ENCODE measurements at places on chromosomes 3 and 15.

DNA sequence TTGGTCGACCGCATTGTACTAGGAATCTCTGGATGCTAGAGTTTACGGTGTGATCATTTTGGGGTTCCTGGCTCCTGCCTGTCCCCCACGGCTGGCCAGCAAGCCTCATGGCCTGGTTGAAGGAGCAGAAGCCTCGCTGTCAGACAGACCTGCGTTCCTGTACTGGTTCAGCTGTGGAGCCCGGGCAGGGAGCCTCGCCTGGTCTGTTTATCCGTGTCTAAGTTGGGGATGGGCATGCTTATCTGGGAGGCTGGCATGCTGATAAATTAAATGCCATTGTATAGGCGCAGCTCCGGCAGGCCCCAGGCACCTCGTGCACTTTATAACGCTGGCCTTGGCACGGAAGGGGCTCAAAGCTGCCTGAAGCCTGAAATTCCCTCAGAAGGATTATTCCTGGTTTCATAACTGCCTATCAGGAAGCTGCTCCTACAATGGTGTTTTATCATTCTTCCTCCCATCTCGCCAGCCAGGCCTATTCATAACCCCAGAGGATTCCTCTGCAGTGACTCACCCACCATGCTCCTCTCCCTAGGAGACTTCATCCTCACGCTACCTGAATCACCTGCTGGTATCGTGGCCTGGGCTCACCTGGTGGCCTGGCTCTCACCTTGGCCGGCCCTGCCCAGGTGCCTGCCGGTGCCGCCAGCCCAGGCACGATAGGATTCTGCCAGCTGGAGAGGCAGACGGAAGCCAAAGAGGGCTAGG lies 110.9 kb downstream of the ASB7 start:
- DNase-seq: no peak

DNA sequence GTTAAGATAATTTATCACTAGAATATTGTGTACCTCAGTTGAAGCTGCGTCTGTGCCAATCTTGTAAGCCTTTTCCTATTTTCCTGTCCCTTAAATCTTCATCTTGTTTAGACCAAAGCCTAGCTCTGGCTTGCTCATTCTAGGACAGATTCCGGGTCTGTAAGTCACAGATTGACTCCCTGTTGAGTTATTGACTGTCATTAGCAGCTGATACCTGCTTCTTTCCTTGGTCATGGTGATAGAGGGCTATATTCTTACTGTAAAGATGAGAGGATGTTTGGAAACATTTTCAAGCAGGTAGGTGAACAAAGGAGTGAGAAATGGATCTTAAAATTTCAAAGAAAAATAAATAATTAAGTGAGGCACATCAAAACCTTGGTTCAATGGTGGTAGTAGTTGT lies 200.2 kb downstream of the KCNH8 start:
- DNase-seq: no peak

DNA sequence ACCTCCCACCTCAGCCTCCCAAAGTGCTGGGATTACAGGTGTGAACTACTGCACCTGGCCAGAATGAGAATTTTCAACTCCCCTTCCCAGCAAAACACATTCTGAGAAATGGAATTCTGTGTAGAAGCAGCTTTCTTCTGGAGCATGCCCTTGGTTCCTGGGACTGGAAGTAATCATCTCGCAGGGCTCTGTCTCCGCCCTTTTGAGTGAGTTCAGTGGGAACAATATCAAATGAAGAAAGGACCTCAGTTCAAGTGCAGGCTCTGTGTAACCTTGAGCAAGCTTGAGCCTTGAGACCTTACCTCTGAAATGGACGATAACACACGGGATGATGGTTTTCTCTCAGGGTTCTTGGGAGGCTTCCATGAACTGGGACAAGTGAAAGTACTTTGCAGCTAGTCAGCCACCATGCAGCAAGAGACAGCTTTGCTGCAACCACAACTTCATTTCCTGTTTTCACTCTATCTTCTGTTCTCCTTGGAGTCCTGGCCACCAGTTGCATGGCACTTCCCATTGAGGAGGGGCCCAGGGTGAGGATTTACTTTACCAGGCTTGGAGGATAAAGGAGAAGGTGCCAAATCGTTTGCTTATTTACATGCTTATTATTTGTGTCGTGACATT lies 35.7 kb upstream of the IGF1R start:
- DNase-seq: no peak

- no peak for DNase-seq
Observed at GRCh38 chr3:145483992-145484391, 677.0 kb downstream of the PLOD2 start.

- DNase-seq: no peak
Observed at GRCh38 chr3:178567611-178568010, 31.4 kb downstream of the KCNMB2 start.

GRCh38 chr3:19645093-19645492 lies 288.9 kb downstream of the EFHB start:
- DNase-seq: no peak

GRCh38 chr3:22236490-22237270 lies 485.7 kb upstream of the ZNF385D start:
- DNase-seq: no peak

- peak; percentile 85 for DNase-seq
Observed at GRCh38 chr3:139677388-139678155, at the start of gene NMNAT3. Gene NMNAT3, minus strand, starts transcription at chr3:139677972. Its CDS starts 50,248 bp downstream, at chr3:139627724.

GRCh38 chr15:100725121-100726069 lies 123.0 kb downstream of the ASB7 start:
- DNase-seq: no peak

DNA sequence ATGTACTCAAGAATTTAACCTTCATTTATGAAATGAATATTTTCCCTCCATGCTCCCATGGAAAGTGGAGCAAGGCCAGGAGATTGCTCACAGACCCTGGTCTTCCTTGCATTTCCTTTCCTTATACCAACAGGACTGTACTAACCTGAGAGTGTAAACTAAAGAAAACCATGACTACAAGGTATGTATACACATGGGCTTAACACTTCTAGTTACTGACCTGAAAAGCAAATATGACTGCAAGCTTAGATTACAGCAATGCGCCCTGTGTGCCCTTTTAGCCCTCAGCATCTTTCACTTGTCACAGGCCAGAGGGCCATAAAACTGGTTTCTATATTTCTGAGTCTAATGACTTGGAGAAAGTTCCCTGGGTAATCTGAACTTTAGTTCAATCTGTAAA lies 52.1 kb downstream of the NEK10 start:
- DNase-seq: no peak

- no peak for DNase-seq
Observed at GRCh38 chr15:85837011-85837433, 42.3 kb upstream of the KLHL25 start.

DNA sequence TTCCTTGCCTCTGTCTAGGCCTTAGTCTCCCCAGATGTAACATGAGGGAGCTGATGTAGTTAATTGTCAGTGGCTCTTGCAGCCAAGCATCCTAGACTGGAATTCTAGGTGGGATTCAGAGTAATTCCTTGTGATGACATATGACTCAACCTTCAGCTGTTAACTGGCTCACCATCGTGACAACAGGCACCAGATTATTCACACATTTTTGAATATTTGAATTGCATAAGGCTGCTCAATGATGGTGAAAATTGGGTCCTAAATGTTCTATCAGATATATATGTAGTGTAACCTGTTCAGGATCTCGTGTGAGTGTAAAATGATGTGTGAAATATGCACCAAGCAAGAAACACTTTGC lies 405.1 kb downstream of the LPP start:
- DNase-seq: no peak

- DNase-seq: no peak
Observed at GRCh38 chr3:186502138-186502948, 41.8 kb downstream of the CRYGS start.

DNA sequence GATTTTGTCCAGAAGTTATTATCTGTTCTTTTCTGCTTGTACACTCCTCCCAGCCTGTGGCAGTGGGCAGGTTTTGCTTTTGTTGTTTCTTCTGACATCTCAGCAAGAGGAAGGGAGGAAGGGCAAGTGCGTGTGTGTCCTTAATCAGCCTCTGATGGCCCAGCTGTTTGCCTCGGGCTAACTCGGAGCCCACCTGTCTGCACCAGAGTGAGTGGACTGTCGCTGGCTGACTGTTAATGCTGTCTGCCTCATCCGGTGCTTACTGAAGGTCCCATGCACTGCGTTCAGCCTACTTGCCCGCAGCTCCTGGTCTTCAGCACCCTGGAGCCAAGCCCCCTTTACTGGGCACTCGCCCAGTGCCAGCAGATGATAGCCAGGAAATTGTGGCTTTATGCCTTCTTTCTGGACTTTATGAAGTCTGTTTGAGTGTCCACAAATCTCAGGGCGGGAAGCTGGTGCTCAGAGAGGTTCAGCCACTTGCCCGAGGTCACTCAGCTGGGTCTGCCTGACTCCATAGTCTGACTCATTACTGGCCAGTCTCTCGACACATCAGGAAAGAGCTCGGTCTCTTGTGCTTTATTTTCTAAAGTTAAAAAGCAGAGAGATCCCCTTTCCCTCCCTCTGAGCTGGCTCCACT lies 89.5 kb downstream of the CHRNA7 start:
- no peak for DNase-seq

DNA sequence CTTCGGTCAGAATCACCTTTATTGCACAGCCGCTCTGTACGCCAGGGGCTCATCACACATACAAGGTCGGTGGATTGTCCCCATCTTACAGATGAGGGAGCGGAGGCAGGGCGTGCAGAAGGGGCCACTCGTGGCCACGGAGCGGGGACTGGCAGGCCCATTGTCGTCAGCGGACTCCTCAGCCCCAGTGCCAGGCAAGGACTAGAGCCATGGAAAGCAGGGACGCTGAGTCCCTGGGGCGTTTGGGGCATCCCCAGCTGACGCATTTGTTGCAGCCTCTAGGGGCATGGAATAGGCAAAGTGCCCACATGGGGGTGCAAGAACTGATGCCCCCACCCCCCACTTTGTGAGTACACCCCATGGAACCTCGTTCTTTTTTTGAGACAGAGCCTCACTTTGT lies 29.8 kb upstream of the FURIN start:
- DNase-seq: no peak

DNA sequence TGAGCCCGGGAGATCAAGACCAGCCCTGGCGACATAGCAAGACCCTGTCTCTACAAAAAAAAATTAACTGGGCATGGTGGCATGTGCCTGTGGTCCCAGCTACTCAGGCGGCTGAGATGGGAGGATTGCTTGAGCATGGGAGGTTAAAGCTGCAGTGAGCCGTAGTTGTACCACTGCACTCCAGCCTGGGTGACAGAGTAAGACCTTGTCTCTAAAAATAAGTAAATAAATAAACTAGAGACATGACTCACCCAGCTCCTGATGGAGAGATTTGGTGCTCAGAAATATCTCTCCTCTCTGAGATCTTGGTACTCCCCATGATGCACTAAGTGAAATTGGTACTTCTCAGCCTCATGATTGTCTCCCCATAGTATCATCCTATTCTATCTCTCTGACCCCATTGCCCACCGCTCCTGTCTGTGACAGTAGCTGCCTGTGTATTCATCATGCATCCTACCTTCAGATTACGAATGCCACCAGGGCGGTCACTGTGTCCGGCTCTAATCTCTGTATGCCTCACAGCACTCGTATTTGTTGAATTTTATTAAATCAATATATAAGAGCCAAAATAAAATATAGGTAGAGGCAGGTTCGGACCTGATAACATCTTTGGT lies 50.9 kb downstream of the ABHD2 start:
- no peak for DNase-seq

DNA sequence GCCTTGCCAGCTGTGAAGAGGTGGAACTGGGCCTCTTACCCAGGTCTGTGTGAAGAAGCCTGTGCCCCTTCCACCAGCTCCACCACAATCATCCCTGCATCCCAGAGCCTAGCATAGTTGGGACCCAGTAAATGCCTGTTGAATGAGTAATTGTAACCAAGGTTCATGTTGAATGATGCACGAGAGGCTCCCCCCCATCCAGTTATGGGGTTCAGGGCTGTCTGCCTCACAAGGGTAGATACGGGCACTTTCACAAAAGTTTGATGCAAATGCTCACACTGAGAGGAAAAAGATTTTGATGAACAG lies 29.5 kb upstream of the TSEN2 start:
- DNase-seq: no peak

GRCh38 chr3:124318656-124319055 lies 326.7 kb upstream of the ROPN1 start:
- DNase-seq: no peak

DNA sequence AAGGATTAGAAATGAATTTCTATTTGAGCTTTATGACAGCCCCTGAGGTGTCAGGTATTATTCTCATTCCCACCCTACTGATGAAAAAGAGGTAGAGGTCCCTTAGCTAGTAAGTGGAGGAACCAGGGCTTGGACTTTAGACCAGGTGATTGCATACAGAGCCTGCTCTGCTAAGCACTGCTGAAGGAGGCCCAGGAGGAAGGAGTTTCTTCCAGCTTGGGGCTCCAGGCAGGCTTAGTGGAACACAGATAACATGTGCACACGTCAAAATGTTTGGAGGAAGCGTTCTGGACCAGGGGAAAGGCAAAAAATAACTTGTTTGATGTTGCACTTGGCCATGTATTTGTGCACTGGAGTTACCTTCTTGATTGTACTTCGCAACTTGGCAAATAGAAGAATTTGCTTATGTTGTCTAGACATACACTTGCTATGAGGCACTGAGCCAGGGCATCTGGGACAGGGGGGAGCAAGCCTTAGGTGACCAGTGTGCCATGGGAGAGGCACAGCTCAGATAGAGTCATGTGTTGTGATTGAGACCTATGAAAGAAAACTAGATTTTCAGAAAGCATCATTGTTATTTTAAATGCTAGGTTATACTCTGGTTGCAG lies 22.4 kb downstream of the IFT122 start:
- DNase-seq: no peak

GRCh38 chr3:99269606-99270351 lies 368.3 kb upstream of the DCBLD2 start:
- DNase-seq: no peak

DNA sequence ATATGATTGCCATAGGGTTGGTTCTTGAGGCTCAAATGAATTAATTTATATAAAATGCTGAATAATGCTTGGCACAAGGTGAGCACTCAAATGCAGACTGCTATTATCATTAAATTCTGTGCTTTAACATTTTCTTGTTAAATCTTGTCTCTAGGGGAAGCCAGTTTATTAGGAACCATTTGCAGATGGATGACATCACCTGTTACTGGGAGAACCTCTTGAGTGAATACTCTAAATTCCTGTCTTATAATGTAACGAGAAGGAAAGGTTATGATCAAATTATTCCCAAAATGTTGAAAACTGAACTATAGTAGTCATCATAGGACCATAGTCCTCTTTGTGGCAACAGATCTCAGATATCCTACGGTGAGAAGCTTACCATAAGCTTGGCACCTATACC lies 6.2 kb upstream of the TIMMDC1 start:
- DNase-seq: no peak

- peak; percentile 67 for DNase-seq
Observed at GRCh38 chr15:40357723-40358470, at the start of gene DISP2. Gene DISP2, plus strand, starts transcription at chr15:40358219. Its CDS starts 103 bp downstream, at chr15:40358322.

GRCh38 chr15:85702321-85703101 lies 92.2 kb downstream of the KLHL25 start:
- DNase-seq: no peak

DNA sequence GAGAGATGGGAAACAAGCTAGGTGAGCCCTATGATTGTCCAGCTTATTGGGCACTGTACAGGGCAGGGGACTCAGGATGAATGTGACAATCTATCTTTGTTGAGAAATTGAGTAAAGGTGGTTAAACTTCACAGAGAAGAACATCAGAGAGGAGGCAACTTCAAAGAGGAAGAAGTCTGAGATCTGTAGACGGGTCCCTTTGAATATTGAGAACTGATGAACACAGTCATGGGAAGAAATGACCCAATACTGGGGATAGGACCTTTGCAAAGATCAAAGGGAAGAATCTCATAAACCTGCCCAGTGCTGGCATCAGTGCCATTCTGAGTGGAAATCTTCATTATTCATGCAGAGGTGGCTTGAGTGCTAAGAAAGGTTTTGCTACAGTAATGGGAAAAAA lies 569.7 kb upstream of the KCNMB2 start:
- no peak for DNase-seq

All from NCI-H1930 (cell line).